ENCODE measurements at places on chromosomes 5 and 9.

DNA sequence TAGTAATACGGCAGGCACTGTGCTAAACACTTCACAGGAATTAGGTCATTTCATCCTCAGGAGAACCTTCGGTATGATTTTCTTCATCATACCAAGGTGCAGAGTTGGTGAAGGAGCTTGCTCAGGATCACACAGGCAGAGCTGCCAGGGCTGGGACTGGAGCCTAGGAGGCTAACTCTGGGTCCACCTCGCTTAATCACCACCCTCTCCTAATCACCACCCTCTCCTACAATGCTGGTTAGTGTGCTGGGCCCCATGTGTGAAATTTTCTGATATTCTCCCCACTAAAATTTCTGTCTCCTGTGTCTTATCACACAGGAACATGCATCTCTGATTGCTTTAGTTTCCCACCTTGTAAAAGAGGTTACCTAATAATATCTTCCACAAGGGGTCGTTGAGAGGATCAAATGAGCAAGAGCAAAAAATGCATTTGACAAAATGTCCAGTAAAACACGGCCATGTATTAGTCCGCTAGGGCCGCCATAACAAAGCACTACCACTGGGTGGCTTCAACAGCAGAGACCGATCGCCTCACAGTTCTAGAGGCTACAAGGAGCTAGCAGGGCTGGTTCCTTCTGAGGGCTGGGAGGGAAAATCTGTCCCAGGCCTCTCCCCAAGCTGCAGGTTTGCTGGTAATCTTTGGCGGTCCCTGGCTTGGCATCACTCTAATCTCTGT lies 128.2 kb upstream of the NFIB start:
- DNase-seq = no peak

DNA sequence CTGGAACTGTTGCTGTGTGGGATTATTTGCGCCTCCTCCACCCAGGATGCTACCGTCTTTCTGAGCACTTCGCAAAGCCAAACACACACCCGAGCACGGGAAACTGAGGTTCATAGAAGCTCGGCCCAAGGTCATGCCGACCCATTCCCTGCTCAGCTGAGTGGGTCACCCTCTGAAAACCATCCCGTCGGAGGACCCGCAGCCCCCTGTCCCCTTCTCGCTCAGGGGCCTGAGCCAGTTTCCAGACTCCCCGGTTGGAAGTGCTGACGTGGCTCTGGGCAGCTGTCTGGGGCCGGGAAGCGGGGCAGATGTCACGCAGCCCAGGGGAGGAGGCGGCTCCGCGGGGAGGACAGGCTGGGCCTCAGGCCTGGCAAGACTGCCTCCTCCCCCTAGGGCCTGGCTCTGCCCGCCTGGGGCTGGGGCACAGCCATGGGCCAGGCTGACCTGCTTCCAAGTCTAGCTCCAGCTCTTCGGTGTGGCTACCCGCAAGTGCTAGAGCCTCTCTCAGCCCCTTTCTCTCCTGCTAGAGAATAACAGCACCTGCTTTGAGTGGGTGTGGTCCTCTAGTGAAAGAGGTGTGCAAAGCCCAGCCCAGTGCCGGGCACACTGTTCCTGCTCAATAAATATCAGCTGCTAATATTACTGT lies 9.9 kb upstream of the CXXC5 start:
- DNase-seq = no peak

DNA sequence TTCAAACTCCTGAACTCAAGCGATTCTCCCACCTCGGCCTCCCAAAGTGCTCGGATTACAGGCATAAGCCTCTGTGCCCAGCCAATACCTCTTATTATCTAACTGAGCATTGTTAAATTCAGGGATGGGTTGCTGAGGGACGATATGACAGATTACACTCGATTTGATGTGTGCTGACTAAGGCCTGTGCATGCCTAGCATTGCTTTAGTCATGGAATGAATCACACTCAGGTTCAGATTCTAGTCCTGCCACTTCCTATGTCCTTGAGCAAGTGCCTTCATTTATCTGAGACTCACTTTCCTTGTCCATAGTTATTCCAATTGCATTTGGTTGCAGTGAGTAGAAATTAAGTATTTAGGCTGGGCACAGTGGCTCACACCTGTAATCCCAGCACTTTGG lies 19.5 kb downstream of the THBS4 start:
- DNase-seq = no peak

GRCh38 chr9:121169094-121169601 lies 32.5 kb downstream of the RAB14 start:
- peak; percentile 32 for DNase-seq

DNA sequence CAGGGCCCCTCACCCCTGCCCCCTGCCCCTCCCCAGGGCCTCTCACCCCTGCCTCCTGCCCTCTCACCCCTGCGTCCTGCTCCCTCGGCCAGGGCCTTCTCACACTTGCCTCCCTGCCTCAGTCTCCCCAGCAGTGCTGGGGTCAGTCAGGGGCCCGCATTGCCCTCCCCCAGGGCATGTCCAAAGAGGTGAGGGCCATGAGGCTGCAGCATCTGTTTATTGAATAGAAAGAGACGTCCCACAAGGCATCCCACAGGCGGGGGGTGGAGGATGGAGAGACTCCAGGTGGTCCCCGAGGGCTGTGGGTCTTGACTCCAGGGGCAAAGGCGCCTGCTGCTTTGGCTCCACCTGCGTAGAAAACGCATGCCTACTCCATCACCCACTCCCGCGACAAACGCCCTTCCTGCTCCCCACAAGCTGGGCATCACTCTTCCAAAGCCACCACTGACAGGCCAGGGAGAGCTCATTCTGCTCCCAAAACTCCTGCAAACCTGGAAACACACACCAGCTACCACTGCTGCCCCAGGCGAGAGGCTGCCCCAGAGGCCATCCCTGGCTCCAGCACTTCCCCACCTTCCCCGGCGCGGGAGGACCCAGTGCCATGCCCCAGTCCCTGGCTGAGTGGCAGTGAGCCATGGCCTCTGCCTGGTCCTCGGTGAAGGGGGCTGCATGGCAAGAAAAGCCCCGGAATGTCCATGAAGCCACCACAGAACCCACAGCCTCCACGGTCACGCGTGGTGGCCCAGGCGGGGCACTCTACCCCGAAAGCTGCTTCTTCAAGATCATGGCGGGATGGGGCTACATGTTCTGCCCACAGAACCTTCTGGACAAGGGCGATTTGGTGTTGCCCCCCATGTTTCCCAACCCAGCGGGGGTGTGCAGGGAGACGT lies 1.6 kb upstream of the LCN8 start:
- no peak for DNase-seq

GRCh38 chr5:119315516-119315949 lies 40.3 kb upstream of the TNFAIP8 start:
- DNase-seq = no peak

DNA sequence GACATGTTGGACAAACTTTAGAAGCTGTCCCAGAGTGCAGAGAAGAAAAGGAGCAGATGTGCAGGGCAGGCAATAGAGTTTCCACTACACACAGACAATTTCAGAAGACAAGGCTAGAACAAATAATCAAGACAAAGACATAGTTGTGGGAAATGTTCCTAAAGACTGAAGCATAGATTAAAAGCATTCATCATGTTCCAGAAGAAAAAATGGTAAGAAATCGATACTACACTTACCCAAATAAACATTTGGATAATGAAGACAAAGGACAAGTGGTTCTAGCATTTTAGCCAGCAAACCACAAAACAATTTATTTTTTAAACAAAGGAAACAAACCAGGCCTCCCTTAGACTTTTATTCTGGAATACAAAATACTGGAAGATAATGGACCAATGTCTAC lies 97.9 kb downstream of the FSTL4 start:
- DNase-seq = no peak

GRCh38 chr9:36486933-36487481 lies 85.7 kb upstream of the MELK start:
- peak; percentile 30 for DNase-seq

DNA sequence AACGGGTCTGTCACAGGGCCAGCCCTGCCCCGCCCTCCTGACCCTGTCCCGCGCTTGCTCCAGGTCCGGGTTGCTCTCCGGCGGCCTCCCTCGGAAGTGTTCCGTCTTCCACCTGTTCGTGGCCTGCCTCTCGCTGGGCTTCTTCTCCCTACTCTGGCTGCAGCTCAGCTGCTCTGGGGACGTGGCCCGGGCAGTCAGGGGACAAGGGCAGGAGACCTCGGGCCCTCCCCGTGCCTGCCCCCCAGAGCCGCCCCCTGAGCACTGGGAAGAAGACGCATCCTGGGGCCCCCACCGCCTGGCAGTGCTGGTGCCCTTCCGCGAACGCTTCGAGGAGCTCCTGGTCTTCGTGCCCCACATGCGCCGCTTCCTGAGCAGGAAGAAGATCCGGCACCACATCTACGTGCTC lies 4.2 kb downstream of the B4GALT7 start:
- no peak for DNase-seq

DNA sequence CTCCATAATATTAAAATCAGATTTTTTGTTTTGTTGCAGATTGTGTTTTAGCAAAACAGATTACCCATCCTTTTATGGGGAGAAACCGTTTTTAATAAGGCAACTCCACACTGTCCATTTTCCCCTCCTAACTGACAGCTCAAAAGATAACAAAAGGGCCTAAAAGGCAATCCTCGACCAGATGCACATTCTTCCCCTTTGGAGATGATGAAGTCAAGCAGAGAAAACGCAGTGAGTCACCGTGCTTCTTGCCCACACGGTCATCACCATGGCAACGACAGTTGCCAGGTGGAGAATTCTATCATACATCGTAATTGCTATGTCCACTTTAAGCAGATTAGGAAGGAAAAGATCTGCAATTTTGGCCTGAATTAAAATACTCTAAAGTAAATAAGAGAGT lies 96.4 kb downstream of the DIRAS2 start:
- peak; percentile 25 for DNase-seq

DNA sequence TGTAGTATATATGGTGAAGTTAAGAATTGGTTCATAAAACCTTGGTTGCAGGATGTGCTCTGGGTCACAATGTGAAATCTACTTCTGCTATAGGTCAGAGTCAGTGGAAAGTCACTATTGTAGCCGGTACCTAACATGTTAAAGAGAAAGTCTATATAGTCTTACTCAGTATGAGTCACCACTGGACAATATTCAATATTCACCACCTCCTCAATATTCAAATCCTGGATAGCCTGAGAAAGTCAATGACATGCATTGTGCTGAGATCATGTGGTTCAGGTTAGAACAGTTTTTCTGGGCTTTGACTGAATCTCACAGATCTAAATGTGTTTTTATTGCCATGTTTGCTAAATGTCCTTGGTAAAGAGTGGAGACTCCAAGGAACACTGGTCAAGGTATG lies 108.8 kb downstream of the HMHB1 start:
- no peak for DNase-seq

DNA sequence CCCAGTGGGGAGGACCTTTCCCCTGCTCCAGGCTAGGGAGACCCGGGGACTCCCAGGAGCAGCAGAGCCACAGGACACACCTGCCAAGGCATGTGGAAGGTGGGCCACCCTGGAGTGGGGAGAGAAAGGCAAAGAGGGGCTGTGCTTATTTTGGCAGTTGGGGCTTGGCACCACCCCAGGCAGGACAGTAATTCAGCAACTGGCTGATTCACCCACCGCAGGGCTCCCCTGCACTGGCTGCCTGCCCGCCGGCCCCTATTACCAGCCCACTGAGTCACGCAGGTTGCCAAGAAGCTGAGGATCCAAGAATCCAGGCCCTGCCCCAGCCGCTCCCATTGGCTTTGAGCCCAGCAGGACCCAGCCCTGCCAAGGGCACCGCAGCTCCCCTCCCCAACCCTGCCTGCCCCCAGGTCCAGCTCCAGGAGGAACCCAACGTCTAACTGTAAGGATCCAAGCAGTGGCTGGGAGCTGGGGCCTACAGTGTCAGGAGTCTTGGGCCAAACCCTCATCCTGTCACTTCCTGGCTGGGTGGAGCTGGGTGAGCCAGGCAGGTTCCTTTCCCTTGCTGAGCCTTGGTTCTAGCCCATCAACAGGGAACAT lies 14.2 kb upstream of the RALGDS start:
- no peak for DNase-seq

DNA sequence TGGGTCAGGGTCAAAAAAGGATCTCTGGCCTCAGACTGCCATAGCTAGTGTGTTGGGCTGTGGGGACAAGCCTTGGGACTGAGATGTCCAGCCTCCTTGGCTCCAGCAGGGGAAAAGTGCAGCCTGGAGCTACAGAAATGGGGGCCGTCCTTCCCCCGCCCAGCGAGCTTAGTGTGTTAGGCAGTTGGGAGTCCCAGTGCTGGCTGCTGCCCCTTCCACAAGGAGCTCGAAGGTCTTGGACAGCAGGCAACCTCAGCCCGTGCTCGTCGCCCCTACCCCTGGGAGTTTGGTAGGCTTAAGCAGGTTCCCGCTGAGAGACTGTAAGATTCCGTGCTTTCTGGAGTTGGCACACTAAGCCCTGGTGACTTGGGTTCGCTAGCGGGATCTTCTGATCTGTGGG lies 293.0 kb upstream of the CDH12 start:
- no peak for DNase-seq

- no peak for DNase-seq
These were observed 81.4 kb upstream of the PIK3R1 start for GRCh38 chr5:68134033-68134668.

DNA sequence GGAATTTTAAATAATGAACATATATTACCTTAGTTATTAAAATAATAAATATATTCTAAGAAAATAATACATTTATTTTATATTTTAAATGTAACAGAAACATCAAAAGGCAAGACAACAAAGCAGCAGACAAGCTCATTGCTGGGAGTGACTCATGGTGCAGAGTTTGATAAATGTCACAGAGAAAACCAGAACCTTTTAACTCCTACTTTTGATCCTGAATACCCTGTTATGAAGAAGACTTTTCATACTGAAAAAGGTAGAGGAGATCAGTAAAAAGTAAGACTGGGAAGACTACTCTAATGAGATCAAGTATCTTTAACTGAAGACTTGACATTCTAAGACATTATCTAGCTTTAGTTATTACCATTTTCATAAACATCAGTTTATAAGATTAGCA lies 99.0 kb upstream of the GNA14 start:
- DNase-seq = no peak

GRCh38 chr5:125549322-125549911 lies 803.0 kb upstream of the ZNF608 start:
- DNase-seq = no peak

DNA sequence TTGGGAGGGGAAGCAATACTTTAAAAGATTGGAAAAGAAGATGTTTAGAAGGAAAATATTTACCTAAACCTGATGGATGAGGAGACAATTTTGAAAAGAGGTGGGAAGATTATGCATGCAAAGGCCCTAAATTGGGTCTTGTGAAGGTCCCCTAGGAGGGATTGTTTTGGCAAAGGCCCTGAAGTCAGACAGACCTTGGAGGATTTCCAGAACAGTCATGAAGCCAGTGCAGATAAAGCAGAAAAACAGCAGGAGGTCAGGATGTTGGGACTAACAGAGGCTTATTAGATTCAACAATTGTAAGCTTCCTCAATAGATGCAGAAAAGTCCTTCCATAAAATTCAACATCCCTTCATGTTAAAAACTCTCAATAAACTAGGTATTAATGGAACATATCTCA lies 361.0 kb upstream of the CDH6 start:
- DNase-seq = no peak

GRCh38 chr9:89619019-89619418 lies 14.2 kb downstream of the GADD45G start:
- DNase-seq = peak; percentile 21

GRCh38 chr9:87035879-87036278 lies 88.6 kb upstream of the GAS1 start:
- DNase-seq = no peak

- DNase-seq = no peak
These were observed 62.2 kb downstream of the IPPK start for GRCh38 chr9:92607773-92608172.
